ENCODE measurements at places on chromosomes 3 and 15. TPM values are rescaled to one million over a fixed set of nuclear protein-coding genes. Genes with fewer than 3 reads are reported as not detected.

MUC20 gene
- 2.3 TPM for polyA plus RNA-seq

EHHADH gene
- 3.3 TPM for polyA plus RNA-seq

DNA sequence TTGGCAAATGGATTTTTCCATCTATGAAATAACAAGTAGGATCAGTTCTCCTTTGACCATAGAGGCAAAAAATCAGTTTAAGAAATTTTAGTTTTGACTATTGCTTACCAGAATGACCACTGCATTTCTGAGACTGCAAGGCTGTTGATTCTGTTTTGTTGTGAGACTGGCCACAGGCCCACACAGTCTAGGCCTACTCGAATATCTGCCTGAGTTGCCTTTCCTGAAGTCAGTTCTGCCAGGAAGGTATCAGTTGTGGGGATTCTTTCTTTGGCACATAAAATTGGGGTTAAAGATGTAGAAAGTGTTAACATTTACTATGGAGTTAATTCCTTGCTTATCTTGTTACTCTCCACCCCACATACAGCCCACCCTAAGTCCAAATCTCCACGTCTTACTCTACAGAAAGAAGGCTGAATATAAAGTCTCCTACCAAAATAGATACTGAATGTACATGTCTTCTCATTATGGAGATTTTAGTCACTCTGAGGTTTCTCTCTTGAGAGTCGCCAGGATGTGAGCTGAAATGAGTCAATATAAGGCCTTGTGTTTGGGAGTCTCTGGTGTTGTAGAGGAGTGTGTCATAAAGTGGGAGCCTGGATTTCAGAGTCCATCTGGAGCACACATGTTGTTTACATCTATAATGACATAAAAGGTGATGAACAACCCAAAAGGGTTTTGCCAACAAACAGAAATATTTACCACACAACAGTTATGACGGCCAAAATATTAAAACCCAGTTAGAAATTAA is 45.0 kb upstream of the WWTR1 start:
- DNase-seq, result peak; percentile 22

- DNase-seq, result no peak
These were observed 553 bp upstream of the TNNC1 start for GRCh38 chr3:52454250-52454937.

DNA sequence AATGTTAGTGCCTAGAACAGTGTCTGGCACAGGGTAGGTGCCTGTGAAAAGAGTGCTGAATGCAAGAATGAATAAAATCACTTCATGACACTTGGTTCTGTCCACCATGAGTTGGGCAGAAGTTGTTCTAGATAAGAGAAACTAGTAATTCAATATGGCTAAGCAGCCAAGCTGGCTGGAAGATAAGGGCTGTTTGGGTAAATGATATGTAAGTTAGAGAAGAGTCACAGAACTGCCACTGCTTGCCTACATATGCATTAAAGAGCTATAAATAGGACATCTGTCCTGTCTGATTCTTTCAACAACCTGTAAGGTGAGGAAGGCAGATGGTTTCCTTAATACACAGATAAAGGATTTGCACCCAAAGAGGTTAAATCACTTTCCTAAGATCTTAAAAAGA is 13.1 kb downstream of the MTMR10 start:
- no peak for DNase-seq

GRCh38 chr3:122519693-122520092 is 5.0 kb upstream of the KPNA1 start:
- no peak for DNase-seq

UCN2 gene
- polyA plus RNA-seq, result not detected

- DNase-seq, result no peak
These were observed 14.0 kb downstream of the H1-8 start for GRCh38 chr3:129556890-129557547.

STARD5 gene
- polyA plus RNA-seq, result 6.1 TPM

GRCh38 chr15:89127054-89127702 is 38.9 kb downstream of the ABHD2 start:
- no peak for DNase-seq

GRCh38 chr3:71705681-71706080 is 19.5 kb downstream of the EIF4E3 start:
- no peak for DNase-seq

FES gene
- polyA plus RNA-seq, result 10.5 TPM

GRCh38 chr15:90001062-90001682 is at the start of gene ZNF710:
Gene ZNF710, plus strand, starts transcription at chr15:90001324. Its CDS starts 65,814 bp downstream, at chr15:90067138.
- peak; percentile 84 for DNase-seq

GRCh38 chr3:189158034-189158433 is 13.7 kb upstream of the TPRG1 start:
- no peak for DNase-seq

DNA sequence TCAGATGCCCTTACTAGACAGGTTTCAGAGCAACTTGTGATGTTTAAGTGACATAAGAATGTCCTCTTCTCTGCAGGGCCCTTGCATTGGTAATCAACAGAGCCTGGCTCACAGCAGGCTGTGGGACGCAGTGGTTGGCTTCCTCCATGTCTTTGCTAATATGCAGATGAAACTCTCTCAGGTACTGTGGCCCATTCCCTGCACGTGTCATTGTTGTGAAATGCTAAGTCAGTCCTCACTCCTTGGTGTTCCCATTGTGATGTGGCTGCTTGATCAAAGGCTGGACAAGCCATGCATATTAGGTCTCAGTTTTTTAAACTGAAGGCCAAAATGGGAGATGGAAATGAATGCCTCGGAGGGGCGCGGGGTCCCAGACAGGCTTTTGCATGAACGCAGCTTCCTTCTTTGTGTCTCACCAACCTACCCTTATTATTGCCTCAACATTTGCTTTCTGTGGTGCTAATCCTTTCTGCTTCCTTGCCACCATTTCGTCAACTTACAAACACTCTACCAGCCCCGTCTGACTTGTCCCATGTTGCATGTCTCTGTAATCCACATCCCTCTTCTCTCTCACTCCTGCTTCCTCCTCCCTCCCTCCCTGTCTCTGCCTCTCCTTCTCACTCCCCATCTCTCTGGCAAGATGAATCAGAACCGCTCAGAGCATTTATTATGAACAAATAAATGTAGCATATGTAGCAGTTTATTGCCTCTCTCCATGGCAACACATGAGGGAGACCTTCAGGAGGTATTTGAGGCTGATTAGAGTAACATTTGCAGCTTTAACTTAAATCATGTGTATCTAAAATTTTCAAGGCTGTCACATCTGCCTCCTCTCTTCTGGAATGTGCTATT is 133.2 kb upstream of the CHRM5 start:
- DNase-seq, result no peak

- DNase-seq, result no peak
These were observed 447.3 kb upstream of the KCNMB2 start for GRCh38 chr3:178088963-178089362.

- DNase-seq, result no peak
These were observed at the start of gene WNT5A for GRCh38 chr3:55486857-55487380. Gene WNT5A, minus strand, starts transcription at chr3:55487306. Its CDS starts 321 bp downstream, at chr3:55486985.

A4GNT gene
- polyA plus RNA-seq, result 0.09 TPM

GRCh38 chr15:100175406-100176114 is 166.2 kb downstream of the ADAMTS17 start:
- DNase-seq, result no peak

- DNase-seq, result no peak
These were observed 115.7 kb upstream of the TJP1 start for GRCh38 chr15:29937956-29938355.

SLC51B gene
- 1.4 TPM for polyA plus RNA-seq

DNA sequence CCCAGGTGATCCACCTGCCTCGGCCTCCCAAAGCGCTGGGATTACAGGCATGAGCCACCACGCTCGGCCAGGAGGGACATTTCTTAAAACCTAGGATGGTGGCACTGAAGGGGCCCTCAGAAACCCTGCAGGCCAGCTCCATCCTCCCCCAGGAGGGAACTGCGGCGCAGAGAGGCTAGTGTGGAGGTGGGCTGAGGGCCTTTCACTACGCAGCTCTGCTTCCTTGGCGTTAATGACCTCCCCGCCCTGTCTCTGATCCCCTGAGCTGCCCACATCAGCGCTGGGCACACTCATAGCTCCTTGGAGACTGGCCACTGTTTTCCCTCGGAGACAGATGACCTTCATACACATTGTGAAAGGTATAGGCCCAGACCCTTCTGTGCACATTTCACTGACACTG is 46.2 kb upstream of the MAGEF1 start:
- DNase-seq, result no peak

DNA sequence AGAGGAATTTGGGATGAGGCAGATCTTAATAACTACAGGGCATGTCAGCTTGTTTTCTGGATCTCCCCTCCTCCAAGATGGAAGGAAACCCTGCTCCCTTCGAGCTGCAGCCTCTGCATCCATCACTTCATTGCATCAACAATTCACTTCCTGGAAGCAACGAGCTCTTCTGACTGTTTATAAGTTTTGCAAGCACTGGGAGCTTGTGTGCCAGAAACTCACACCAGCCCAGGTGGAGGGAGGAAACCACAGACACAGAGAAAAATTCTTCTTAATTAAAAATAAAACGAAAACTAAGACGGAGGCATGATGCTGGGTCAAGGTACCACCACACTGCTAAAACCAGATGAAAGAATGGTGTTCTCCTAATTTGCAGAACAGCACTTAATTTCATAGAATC is 10.6 kb downstream of the LRIG1 start:
- DNase-seq, result no peak

- DNase-seq, result no peak
These were observed 69.5 kb upstream of the VEPH1 start for GRCh38 chr3:157572559-157573270.

DNA sequence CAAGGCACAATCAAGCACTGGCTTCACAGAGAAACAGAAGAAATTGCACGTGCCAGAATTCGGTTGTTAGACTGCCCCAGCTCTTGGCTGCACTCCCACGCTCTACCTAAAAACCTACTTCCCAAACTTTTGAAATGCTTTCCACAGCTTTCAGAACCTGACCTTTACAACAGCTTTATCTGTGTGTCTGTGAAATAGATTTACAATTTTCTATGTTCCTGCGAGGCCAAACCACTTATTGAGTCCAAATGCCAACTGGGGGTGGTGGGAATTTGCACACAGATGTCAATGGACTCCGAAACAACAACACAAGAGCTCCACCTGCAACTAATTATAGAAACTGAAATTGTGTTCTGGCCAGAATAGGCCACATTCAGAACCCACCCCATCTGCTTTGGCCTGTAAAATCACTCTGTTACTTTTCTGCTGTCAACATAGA is 44.6 kb downstream of the ERC2 start:
- DNase-seq, result peak; percentile 43

TCF12 gene
- polyA plus RNA-seq, result 158 TPM

DNA sequence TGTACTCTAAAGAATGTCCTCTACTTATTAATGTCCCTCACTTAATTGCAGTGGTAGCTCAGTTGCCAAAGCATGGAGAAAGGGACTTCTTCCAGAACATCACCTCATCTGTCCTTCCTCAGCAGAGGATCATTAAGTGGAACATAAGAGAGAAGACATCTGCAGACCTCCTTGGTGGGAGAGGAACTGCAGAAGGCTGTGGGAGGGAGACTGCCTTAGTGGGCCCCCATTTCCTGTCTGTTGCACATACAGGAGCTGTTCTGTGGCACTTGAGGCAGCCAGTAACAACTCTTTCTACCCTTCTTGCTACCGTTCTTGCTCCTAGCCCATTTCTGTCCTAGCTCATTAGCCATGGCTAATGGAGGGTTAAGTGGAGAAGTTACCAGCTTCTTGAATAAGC is 33.6 kb downstream of the HPS3 start:
- no peak for DNase-seq
